Activated CD8-positive, alpha-beta T cell treated with anti-CD3 and anti-CD28 coated beads for 36 hours (primary cell): ENCODE measurements at places on chromosomes 7 and 10. TPM values are rescaled to one million over a fixed set of nuclear protein-coding genes. Genes with fewer than 3 reads are reported as not detected.

- H3K36me3 ChIP-seq: no peaks in the 10 kb centered on the region
- H3K27ac ChIP-seq: no peak overlapping the region
- DNase-seq: no peak
Observed at GRCh38 chr7:139893999-139894398, 64.9 kb downstream of the TBXAS1 start.

GRCh38 chr7:5774136-5774535 lies 7.3 kb downstream of the RNF216 start:
- peak overlapping the region; percentile 89 for H3K27ac ChIP-seq
- peak overlapping the region; percentile 62 for H3K4me3 ChIP-seq
- no peaks in the 10 kb centered on the region for H3K27me3 ChIP-seq
- peaks cover 52% of the 10 kb centered on the region for H3K36me3 ChIP-seq
- peaks cover 74% of the 10 kb centered on the region for H3K4me1 ChIP-seq

DNA sequence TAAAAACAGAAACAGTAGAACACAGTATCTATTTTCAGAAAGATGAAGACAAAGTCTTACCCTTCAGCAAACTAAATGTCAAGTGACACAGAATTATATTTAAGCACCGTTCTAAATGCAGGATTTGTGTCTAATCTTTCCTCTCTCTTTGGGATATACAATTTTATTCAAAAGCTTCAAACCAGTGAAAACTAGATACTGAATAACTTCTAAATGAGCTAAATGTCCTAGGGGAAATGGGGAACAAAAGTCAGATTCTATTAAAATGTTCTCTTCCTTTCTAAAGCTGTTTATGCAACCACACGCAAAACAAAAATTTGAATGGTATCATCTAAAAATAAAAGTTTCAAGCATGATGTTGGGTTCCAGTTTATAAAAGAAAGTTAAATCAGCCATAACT lies 136.4 kb upstream of the AOAH start:
- peaks cover 23% of the 10 kb centered on the region for H3K4me1 ChIP-seq
- no peak overlapping the region for H3K27ac ChIP-seq
- no peak for DNase-seq
- H3K27me3 ChIP-seq: no peaks in the 10 kb centered on the region

DNA sequence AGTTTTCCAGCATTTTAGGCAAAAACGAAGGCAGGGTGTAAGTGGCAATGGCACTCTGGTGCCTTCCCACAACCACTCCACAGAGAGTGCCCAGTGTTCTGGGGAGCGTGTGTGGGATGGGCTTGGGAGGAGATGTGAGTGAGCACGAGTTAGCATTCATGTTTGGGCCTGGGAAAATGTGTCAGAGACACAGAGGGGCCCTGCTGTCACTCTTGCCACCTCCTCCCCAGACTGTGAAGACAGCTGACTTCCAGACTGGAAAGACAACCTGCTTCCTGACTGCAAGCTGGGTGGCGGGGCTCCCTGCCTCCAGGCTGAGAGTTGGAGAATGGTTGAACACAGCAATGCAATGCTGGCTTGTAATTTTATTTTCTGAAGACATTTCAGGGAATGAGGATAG lies 454.5 kb upstream of the ZMIZ1 start:
- peaks cover 9% of the 10 kb centered on the region for H3K27me3 ChIP-seq
- no peak for DNase-seq
- no peak overlapping the region for H3K4me3 ChIP-seq
- no peaks in the 10 kb centered on the region for H3K36me3 ChIP-seq
- no peak overlapping the region for H3K27ac ChIP-seq

DNA sequence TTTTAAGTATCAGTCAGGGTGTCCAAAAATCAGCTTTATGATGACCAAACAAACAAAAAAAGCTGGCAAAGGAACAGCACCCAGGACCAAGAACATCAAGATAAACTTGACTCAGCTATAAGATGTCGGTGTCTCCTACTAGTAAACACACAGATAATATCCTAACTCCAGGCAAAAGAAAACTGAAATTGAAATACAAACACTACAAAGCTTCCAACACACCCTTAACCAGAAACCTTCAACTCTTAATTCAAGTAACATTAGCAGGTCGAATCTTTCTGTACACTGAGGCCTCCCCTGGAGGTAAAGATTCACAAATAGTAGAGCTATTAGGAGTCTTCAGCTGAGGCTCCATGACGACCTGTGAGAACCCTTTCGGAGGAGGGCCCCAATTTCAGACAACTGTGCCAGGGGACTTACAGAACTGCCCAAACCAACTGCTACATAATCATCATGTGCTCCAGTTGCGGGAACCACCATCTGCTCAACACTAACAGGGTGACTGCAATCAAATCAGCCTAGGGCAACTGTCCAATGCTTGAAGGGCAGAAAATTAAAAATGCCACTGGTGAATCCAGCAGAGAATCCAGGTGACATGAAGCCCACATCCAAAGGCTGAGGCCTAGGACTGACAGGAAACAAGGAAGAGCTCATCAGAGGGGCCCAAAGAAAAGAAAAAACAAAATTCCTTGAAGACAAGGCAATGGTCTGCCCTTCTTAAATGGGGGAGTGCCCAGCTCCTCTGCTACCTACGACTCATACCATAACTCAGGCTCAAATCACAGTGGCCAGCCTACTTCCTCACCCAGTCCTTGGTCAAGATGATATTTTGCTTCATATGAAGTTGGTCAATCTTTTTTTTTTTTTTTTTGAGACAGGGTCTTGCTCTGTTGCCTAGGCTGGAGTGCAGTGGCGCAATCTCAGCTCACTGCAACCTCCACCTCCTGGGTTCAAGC lies 20.0 kb downstream of the XPNPEP1 start:
- H3K4me1 ChIP-seq: peaks cover 51% of the 10 kb centered on the region
- peak; percentile 29 for DNase-seq
- H3K4me3 ChIP-seq: peak overlapping the region; percentile 28
- peak overlapping the region; percentile 76 for H3K27ac ChIP-seq
- peaks cover 80% of the 10 kb centered on the region for H3K36me3 ChIP-seq

GRCh38 chr10:43610636-43611035 lies 4.4 kb downstream of the ZNF485 start:
- H3K36me3 ChIP-seq: peaks cover 83% of the 10 kb centered on the region
- H3K4me1 ChIP-seq: peaks cover 42% of the 10 kb centered on the region
- no peak for DNase-seq
- H3K27ac ChIP-seq: no peak overlapping the region
- H3K4me3 ChIP-seq: no peak overlapping the region
- H3K27me3 ChIP-seq: no peaks in the 10 kb centered on the region

DNA sequence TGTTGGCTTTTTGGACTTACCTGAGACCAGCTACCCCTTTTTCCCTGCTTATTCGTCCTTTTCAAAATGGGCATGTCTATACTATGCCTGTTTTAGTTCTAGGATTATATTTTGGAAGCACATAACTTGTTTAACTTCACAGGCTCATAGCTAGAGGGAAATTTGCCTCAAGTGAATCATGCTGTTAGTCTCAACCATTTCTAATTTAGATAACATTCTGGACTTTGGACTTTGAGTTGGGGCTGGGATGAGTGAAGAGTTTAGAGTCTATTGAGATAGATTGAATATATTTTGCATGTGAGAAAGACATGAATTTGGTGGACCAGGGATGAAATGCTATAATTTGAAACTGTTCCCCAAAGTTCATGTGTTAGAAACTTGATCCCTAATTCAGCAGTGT lies 554.6 kb upstream of the C7orf33 start:
- H3K27ac ChIP-seq: no peak overlapping the region
- DNase-seq: no peak
- H3K4me1 ChIP-seq: no peaks in the 10 kb centered on the region

GRCh38 chr7:102273749-102274712 lies 12.6 kb upstream of the SH2B2 start:
- H3K36me3 ChIP-seq: no peaks in the 10 kb centered on the region
- H3K4me3 ChIP-seq: no peak overlapping the region
- H3K27ac ChIP-seq: no peak overlapping the region
- H3K27me3 ChIP-seq: no peaks in the 10 kb centered on the region

DNA sequence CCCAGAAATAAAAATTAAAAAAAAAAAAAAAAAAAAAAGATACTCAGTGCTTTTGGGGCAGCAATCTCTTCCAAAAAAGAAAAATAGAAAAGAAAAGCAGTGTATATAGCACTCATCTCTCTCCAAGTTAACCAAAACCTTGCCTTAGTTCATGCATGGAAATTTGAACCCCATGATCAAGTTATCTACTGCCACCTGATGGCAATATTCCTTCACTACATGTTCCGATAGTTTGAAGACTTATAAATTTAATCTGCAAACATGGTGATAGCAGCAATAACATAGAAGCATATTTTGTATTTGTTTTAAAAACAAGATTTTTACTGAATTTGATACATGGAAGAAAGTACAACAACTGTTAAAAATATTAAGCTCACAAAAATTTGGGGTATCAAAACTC lies 48.6 kb upstream of the SLIT1 start:
- H3K4me1 ChIP-seq: peaks cover 7% of the 10 kb centered on the region
- no peak overlapping the region for H3K4me3 ChIP-seq
- no peak overlapping the region for H3K27ac ChIP-seq
- DNase-seq: no peak
- H3K27me3 ChIP-seq: no peaks in the 10 kb centered on the region

DNA sequence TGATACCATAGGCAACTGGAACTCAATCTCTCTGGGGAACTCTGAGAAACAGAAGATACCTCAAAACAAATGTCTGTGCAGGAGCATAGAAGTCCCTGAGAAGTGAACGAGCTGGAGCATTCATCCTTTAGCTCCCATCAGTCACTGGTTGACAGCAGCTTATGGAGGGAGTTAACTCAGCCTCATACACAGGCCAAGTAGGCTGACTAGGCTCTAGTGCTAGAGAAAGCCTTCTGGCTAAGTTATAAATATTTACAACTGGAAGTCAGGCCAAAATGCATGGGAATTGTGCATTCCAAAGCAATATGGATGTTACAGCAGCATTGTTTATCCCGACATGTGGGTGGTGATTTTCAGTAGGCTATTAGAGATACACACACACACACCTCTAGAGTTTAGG lies 66.5 kb downstream of the ANK3 start:
- H3K4me3 ChIP-seq: no peak overlapping the region
- DNase-seq: no peak
- H3K4me1 ChIP-seq: no peaks in the 10 kb centered on the region
- no peak overlapping the region for H3K27ac ChIP-seq
- H3K27me3 ChIP-seq: peaks cover 2% of the 10 kb centered on the region

DNA sequence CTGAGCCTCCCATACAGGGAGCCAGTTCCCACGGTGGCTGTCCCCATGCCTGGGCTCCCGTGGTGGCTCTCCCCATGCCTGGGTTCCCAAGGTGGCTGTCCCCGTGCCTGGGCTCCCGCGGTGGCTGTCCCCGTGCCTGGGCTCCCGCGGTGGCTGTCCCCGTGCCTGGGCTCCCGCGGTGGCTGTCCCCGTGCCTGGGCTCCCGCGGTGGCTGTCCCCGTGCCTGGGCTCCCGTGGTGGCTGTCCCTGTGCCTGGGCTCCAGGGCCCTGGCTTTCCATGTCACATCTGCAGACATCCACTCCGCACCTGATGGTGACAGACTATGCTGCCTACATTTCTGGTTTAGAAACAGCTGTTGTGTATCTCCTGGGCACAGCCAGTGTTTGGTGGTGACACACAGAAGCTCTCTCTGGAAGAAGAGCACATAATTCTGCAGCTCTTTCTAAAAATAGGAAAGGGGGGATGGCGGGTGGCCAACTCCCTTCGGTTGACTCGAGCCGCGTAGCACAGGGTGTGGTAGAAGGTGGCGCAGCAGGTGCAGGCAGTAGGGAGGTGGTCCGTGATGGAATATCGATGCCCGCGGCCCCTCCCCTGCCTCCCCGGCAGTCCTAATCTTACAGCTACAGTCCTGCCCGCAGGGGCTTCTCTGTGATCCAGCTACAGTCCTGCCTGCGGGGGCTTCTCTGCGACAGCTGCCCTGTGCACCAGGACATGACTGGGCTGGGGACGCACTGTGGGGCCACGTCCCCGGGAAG lies 251.2 kb downstream of the DNAJB6 start:
- H3K36me3 ChIP-seq: no peaks in the 10 kb centered on the region
- H3K4me1 ChIP-seq: peaks cover 12% of the 10 kb centered on the region
- H3K27ac ChIP-seq: no peak overlapping the region
- H3K4me3 ChIP-seq: no peak overlapping the region

NODAL gene
- total RNA-seq: not detected

ABCC2 gene
- 0.87 TPM for total RNA-seq

CCZ1 gene
- 107 TPM for total RNA-seq

ZNF92 gene
- total RNA-seq: 13.8 TPM
